ENCODE measurements at places on chromosomes 5 and 9.

DNA sequence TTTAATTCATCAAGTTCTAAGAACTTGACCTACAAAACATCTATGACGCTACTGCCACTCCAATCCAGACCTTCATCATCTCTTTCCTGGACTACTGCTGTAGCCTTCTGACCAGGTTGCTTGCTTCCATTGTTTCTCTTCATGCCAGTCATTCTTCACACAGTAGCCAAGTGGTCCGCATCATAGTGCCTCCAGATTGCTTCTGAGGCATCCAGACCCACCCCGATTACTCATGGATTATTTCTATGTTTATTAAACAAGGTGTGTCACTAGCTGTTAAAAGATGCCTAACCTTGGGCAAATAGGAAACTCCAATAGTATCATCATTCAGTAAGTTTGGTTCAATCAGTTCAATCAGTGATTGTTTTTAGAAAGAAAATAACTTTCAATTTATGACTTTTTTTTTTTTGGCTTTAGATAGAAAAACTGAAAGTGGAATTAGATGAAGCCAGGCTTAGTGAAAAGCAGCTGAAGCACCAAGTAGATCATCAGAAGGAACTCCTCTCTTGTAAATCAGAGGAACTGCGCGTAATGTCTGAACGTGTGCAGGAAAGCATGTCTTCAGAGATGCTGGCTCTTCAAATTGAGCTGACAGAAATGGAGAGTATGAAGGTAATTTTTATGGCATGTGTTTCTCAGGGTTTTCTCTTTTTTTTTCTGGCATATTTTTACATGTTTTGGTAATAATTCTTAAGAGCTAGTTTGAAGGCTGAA, 9.5 kb downstream of the SPDL1 start:
- DNase-seq = no peak

GRCh38 chr5:175681045-175681967, 23.4 kb downstream of the HRH2 start:
- DNase-seq = no peak

GRCh38 chr9:116045083-116045482, 108.5 kb upstream of the PAPPA start:
- DNase-seq = no peak

DNA sequence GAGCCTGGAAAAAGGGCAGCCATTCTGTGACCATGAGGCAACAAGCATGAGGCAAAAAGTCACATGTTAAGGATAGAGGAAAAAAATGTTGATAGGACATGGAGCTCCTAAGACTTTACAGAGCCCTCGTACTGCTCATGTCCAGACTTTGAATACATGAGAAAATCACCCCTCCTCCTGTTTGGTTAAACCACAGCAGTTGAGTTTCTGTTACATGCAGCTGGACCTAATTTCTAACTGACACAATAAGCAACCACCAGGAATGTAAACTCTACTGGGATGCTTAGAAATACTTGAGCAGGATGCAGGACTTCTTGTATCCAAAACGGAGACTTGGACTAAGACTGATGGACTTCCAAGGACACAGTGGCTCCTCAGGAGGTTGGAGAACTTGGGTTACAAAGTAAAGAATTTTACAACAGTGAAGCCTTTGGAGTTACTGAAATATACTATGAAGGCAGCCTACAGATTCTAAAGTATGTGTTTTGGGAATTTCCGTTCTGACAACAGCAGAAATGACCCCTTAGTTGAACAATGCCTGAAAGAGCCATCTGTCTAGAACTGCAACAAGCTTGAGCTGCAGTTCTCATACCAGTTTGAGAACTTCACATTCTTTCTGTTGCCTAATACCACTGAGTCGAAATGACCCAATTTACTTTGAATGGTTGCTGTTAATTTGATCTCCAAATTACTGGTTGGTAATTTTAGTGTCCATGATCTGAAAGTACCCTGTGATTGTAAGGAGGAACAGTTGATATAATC, 268.9 kb downstream of the PIK3R1 start:
- DNase-seq = no peak

DNA sequence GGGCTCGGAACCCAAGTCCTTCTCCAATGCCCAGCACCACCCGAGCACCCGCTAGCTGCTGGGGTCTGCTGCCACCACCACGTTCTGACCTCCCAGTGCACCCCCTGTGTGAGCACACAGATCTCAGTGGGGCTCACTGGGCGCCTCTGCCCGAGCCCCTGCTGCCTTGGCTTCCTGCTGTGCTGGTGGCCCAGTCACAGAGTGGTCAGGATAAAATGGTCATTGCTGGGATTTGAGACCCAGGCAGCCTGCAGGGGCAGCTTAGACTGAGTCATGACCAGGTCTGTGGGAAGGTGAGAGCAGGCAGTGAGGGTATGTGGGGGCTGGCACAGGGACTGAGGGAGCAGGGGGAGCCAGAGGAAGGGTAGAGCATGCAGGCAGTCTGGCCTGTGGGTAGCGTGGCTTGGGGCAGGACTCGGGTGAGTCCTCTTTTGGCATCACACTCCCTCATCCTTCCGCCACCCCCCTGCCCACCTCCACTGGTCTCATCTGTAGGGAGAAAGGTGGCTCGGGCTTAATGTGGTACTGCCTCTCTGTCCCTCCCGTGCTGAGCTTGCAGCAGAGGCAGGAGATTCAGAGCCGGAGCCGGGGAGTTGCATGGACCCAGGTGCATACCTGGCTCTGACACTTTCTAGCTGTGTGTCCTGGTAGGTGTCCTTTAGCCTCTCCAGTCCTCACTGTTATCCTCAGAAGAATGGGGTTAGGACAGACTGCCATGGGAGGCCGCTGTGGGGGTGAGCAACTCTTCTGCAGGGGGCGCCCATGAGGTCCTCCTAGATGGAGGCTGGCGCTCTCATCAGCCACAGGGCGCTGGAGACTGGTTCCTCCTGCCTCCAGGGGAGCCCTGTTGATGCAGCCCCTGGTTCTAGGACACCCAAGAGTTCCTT, 32.1 kb downstream of the USP20 start:
- DNase-seq = no peak

DNA sequence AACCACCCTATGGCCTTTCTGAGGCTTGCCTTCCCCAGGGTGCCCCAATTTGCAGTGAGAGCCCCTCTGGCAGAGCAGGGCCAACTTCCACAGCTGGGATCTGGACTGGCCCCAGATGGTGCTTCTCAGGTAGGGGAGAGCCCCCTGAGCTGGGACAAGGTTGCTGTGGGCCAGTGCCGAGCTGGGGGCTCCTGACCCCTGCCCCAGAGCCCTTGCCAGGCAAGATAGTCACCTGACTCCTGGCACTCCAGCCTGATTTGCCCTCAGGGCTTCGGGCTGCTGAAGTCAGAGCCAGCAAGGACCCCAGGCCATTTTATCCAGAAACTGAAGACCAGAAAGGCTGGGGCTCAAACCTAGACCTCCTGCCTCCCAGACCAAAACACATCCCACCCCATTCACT, 33.4 kb upstream of the AKNA start:
- no peak for DNase-seq

GRCh38 chr5:76221311-76221710, 138.1 kb downstream of the SV2C start:
- no peak for DNase-seq

All from CD4-positive, alpha-beta T cell treated with Interleukin-15 for 1 hour (primary cell).